ENCODE measurements at places on chromosomes 16 and 17.

DNA sequence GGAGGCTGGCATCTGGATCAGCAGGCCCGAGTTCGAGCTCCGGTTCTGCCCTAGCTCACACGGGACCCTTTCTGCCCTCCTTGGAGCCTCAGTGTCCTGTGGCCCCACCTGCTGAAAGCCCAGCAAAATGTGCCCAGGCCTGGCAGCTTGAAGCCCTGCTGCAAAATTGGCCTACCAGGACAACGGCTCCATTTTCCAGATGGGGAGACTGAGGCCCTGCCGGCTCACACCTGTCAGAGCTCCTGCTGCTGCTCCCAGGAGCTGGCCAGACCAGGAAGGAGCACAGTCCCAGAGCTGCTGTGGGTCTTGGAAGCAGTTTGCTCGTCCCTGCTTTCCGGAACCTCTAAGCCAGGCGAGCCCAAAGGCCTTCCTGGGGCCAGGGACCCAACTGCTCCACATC is 17.4 kb downstream of the ZNF469 start:
- no peak for DNase-seq

- no peak for DNase-seq
These were observed 10.7 kb downstream of the PDK2 start for GRCh38 chr17:50105811-50106210.

GRCh38 chr16:72848759-72849664 is 198.9 kb downstream of the ZFHX3 start:
- peak; percentile 81 for DNase-seq

- no peak for DNase-seq
These were observed 9.1 kb downstream of the SRL start for GRCh38 chr16:4232541-4233386.

GRCh38 chr17:29581583-29582253 is 7.7 kb downstream of the GIT1 start:
- no peak for DNase-seq

DNA sequence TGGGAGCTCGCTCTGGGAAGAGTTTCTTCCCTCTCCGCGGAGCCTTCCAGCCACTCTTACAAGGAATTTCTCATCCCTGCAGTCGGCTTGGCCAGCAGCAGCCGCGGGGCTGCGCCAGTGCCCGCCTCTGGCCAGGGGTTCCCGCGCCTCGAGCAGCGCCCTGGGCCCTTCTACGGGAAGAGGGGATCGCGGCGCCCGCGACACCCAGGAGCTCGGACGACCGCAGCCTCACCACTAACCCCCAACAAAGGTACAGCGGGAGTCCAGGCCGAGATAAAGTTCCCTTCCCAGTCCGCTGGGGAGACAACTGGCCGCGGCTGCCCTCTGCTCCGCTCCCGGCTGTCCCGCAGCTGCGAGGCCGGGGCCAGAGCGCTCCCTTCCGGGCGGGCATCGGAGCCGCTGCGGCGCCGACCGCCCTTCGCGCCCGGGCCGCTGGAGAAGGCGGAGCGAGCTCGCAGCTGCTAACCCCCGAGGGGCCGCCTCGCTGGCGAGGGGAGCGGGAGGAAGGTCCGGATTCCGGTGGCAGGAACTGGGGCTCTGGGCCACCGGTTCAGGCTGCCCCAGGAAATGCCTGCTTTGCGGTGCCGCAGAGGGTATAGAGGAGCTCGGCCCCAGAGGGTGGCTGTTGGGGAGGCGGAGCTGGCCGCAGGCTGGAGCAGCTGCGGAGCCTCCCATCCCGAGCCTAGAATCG is 3.6 kb upstream of the HS3ST3B1 start:
- DNase-seq: no peak

DNA sequence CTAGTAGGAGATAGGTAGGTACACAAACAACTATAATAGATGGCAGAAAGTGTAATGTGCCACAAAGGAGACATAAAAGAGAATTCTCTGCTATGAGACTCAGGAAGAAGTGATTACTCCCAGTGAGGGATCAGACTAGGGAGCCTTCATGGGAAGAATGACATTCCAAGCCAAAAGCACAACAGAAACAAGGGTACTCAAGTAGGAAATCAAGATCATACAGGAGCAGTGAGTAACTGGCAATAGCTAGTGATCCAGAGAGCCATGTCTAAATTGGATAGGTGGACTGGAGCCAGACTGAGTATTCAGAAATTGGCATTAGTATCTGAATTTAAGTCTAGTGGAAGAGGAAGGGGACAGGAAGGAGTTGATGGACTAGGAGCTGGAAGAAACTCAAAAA is 10.7 kb downstream of the RFFL start:
- no peak for DNase-seq

- DNase-seq: no peak
These were observed 40.3 kb upstream of the TEKT3 start for GRCh38 chr17:15381707-15382106.

DNA sequence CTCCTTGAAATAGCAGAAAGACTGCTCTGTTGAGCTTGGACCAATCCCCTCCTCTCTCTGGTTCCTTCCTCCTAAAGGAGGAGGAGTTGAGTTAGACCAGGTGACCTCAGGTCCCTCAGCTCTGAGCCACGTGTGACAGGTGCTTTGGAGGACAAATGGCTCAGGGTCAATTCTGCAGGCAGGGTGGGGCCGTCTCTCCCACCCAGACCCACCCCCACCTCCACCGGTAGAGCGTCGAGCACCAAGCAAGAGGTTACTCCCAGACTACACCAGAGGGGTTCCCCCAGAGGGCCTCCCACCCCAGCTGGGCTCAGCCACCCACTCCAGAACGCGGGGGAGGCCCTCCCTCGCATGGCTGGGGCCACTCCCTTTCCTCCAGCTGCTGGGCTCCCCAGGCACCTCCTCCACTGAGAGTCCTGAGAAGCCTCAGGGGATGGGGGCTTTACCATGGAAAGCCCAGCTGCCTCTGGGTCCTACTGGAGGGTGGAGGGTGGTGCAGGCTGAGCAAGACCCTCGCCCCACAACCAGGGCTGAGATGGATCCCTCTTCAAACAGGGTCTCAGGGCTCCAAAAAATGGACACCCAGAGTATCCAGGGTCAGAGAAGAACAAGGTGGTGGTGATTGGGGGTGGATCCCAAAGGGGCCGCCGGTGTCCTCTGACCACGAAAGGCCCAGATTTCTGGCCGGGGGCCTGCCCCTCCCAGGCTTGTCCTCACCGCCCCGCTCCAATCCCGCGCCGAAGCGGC is 7.6 kb downstream of the MYO1C start:
- no peak for DNase-seq

- DNase-seq: no peak
These were observed 116.6 kb upstream of the C17orf78 start for GRCh38 chr17:37259030-37259735.

DNA sequence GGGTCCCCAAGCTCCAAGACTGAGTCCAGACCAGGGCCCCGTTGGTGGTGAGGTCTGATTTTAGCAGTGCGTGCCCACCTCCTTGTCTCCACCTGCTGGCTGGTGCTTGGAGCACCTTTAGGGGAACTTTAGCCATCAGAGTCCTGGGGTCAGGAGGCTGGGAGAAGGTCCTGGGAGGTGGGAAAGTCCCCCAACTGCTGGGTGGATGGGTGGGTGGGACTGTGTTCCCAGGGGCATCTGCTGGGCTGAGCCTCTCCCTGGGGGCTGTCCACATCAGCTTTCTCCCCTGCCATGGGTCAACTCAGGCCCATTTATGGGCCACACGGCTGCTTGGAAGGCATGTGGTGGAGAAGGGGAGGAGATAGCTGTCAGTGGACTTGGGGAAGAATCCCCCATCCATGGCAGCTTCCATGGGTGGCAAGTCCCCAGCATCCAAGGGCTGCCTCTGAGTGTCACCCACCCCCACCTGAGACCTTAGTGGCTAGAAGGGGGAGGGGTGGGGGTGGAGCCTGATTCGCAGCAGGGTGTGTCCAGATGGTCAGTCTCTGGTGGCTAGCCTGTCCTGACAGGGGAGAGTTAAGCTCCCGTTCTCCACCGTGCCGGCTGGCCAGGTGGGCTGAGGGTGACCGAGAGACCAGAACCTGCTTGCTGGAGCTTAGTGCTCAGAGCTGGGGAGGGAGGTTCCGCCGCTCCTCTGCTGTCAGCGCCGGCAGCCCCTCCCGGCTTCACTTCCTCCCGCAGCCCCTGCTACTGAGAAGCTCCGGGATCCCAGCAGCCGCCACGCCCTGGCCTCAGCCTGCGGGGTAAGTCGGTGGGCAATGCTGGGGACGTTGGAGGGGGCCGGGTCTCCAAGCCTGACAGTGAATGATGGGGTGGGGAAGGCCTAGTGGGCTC is at the start of gene TRPV2:
Gene TRPV2 (plus strand): TSS at position 541 of the 894 bp plus-strand sequence. CDS start 2,098 bp downstream, outside the sequence.
- DNase-seq: no peak

DNA sequence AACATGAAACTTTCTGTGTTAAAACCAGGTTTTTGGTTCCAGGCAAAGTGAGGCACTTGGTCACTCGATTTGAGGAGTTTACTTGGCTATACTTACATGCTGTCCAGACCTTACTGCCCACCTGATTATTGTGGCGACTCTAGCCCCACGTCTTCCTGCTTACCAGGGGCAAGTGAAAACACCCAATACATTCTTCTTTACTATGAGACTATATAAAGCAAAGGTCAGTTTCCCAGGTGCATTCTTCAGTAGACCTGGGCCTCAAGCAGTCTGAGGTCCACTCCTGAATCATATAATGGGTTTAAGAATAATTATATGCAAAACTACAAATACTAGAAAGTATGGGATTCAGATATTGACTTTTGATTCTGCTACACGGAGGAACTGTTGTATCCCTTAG is 86.2 kb downstream of the EFCAB5 start:
- no peak for DNase-seq

- no peak for DNase-seq
These were observed 56.4 kb downstream of the ABR start for GRCh38 chr17:1123393-1123831.

DNA sequence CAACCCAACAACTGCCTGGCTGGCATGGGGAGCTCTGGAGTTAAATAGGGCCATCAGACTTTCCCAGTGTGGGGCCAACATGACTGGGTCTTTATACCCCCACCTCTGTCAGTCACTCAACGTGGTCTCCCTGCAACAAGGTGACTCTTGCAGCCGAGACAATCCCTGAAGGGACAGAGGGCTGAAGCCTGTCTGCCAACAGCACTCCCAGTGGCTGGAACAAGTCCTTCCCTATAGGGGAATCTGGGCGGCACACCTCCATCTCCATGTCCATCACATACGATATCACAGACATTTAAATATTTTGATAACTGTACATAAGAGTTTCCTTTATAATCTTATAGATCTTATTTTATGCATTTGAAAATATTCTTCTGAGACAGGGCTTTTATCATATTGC is 4.8 kb upstream of the MAPT start:
- DNase-seq: no peak
